Fibroblast of skin of right biceps (primary cell): ENCODE measurements at places on chromosomes 4 and X.

GRCh38 chrX:12824944-12825343 is 33.7 kb downstream of the PRPS2 start:
- DNase-seq, result no peak

- no peak for DNase-seq
Observed at GRCh38 chrX:23494741-23495140, 160.1 kb downstream of the PTCHD1 start.

- no peak for DNase-seq
Observed at GRCh38 chr4:138977524-138977923, 38.1 kb upstream of the NOCT start.

DNA sequence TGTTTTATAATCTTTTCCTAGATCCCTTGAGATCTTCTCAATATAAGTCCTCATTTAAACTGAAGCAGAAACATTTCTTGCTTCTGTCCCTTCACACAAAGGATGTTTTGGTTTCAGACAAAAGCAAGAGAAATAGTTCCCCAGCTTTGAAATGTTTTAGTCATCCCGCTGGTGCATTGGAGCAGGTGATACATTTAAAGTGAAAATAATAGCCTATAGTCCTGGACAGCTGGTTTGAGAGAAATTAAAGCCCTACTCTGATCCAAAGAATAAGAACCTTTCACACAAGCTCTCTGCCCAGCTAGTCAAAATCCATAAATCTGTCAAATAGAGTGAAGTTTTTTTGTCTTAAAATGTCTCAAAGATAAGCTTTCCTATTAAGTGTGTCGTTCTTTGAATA is 79.4 kb downstream of the LUZP4 start:
- DNase-seq, result no peak

- DNase-seq, result peak; percentile 3
Observed at GRCh38 chr4:105992641-105993305, 97.5 kb downstream of the NPNT start.
